ENCODE measurements at places on chromosomes 6 and 20.

DNA sequence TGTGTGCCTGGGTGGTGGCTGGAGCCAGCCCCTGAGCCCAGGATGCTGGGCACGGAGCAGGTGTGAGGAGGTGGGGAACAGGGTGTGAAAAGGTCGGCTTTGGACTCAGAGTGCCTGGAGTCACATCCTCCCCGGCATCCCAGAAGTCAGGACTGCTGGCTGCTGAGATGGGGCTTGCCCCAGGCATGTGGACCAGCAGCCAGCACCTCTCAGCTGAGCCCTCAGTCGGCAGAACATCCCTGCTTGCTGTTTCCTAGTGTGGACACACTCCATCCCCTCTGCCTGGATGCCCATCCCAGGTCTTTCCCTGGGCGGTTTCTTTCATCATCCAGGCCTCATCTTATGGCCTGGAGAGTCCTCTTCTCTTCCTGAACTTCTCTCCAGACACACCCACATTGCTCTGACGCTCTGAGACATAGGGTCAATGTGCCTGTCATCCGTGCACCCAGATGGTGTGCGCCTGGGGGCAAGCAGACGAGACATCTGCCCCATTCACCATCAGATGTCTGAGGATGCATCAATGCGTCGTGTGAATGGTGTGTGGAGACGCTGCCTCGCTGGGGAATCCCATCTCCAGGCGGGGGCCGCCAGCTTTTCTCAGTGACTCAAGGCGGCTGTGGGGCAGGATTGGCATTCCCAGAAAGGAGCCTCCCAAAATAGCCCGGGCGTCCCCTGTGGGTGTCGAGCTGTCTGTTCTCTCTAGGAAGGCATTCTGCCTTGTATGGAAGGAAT, 104.2 kb downstream of the SYCP2 start:
- DNase-seq, result no peak

- no peak for DNase-seq
These were observed 97.4 kb upstream of the NEDD9 start for GRCh38 chr6:11329726-11330412.

DNA sequence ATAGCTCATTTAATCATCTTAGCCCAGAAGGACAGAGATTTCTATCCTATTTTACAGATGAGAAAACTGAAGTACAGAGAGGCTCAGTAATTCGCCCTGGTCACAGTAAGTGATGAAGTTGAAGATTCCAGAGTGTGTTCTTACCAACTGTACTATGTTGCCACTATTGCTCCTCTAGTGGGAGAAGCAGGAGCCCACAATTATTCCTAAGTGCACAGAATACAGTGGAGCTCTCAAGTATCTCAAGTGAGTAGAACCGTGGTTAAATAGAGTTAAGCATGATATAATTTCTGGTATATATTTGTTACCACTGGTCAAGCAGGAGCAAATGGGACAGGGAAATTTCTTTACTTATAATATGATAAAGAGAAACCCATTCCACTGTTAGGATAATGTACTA, 22.1 kb downstream of the REPS1 start:
- no peak for DNase-seq

DNA sequence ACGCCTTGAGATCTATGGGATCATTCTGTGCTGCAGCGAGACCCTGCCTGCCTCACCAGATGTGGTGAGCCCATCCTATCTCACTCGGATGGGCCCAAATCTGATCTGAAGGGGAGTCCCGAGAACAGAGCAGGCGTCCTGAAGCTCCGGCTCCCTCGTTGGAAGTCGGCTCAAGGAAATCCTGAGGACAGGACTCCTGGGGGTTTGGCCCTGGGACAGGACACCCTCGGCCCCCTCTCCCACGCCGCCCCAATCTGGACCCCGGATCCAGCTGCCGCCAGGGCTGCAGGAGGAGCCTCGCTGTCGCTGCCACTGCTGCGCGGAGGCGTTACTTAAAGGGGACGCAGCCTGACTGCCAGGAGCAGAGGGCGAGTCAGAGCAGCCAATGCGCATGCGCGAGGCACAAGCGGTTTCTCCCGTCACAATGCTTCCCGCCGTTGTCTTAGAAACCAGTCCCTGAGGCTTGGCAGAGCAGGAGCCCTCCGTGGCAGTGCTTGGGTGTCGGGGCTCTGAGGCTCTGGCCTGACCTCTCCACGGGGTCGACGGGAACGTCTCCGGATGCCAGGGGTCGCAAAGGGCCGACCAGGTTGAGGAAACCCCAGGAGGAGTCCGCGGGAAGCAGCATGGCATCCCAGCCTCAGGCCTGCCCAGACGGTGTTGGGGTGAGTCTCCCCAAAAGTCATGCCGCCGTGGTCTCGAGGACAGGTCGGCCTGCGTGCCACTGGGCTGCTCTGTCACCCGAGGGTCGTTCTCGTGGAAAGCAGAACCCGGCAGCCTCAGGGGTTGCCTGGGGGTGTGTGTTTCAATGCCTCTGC, 1567.8 kb upstream of the DEFB115 start:
- DNase-seq, result no peak

DNA sequence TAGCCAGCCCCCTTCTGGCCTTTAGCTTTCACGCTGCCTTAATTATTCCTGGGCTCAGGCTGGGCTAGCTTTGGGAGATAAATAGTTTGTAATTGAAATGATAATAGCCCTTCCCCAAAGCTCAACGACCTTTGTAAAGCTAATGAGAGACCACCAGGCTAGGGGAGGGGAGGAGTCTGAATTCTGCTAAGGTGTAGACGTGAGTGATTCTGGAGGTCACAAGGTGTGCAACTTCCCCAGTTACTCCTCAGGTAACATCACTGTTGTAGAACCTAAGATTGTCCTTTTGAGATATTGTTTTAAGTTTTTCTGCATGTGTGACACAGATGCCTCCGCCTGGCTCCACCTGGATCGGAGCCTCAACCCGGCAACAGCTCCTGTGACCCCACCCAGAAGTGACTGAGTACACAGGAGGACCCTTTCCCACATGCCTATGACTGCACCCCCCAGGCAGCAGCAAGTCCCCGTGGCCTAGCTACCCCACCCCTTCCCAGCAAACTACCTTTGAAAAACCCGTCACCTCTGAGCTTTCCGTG, 5.8 kb upstream of the GPR31 start:
- no peak for DNase-seq

DNA sequence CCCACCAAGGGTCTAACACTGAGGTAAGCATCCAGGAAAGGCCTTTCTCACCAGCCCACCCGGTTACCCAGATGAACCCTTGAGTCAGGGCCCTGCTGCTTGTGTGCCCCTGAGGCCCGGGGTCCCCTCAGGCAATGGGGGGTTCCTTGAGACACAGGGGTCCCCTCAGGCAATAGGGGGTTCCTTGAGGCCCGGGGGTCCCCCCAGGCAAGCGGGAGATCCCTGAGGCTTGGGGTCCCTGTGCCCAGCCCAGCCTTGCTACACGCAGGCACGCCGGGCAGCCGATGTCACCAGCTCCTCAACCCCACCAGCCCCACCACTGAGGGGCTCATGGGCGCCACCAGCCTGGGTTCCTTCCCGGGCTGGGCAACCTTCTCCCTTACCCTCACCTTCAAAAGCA, 247.2 kb downstream of the TTLL2 start:
- DNase-seq, result no peak

GRCh38 chr6:107682721-107683120, 141.4 kb downstream of the SCML4 start:
- no peak for DNase-seq

DNA sequence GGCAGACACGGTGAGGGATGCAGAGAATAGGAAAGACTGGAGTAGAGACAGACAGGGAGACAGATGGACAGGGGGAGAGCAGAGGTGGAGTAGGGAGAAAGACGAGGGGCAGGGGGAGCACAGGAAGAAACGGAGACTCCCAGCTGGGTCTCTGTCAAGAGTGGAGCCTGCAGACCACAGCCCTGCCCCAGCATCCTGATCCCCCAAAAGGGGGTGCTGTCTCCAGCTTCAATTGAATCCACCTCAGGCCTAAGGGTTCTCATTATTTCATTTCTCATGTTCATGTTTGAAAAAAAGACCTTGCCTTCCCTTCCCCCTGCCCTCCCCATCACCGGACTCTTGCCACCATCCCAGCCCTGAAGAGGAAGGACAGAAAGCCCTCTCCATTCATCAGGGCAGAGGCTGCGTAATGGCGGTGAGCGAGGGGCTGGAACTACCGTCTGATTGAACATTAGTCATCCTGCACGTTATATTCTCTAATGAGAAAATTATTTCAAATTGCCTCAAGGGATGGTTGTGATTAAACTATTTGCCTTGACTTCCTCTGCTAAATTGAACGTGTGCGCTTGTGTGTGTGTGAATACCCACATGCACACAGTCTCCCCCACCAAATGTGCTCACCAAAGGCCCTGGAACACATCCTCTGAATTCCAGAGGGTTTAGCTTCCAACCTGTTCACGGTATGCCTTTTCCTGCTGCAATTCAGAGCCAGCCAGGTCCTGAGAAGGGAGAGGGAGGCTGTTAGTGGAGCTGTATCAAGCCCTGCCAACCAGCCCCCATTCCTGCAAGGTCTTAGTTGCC, 98.3 kb downstream of the CDC5L start:
- no peak for DNase-seq

DNA sequence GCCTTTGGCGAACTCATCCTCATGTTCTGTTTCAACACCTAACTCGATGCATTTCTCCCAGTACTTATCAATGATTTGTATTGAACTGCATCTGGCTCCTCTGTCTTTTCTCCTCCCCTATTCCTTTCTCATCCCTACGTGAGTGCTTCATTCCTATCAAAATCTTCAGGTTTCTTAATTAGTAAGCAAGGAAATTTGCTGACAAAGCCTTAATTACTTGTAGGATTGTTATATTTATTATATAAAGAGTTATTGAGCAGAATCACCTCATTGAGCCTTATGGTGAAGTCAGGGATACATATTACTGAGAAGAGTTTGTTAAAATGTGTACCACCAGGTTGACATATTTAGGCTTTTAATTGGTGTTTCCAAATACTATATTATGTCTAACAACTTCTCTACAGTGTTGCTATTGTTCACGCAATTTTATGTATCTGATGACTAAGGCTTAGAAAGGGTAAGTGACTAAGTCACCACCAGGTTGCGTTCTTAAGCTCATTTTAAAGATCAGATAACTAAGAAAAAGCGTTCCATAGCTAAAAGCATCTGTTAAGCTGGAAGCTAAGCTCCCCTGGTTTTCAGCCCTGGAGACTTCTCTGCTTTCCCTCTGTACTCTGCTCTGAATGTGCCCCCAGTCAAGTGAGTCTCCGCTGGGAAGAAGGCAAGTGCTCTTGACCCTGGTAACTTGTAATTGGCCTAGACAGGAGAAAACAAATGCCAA, 18.9 kb downstream of the SCGN start:
- no peak for DNase-seq

GRCh38 chr6:89081129-89081422, 525 bp downstream of the PNRC1 start:
- no peak for DNase-seq

- no peak for DNase-seq
These were observed 27.1 kb downstream of the PARD6B start for GRCh38 chr20:50758469-50758868.

DNA sequence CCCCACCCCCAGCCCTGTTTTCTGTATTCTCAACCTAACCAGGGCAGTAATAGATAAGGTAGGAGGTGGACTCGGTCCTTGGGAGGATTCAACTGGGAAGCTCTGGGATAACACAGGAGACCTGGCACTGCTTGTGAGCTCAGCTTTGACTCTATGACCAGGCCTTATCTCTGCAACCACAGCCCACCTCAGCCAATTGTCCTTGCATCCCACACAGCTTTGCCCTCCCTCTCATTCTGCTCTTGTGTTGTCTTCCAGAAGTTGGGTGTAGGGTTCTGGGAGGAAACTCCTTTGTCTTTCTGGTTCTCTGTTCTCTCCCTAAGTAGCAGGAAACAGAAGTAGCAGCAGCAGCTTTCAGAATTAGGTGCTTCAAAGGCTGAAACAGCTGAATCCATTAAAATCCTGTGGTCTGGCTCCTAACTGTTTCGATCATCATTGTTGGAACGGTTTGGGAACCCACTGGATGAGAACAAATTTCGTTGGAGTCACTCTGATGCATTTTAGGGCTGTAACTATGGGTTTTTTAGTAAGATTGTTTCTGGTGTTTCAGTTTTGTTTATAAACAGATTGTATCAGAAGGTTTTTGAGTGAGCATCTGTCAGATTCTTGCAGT, 32.4 kb upstream of the SNX9 start:
- no peak for DNase-seq

DNA sequence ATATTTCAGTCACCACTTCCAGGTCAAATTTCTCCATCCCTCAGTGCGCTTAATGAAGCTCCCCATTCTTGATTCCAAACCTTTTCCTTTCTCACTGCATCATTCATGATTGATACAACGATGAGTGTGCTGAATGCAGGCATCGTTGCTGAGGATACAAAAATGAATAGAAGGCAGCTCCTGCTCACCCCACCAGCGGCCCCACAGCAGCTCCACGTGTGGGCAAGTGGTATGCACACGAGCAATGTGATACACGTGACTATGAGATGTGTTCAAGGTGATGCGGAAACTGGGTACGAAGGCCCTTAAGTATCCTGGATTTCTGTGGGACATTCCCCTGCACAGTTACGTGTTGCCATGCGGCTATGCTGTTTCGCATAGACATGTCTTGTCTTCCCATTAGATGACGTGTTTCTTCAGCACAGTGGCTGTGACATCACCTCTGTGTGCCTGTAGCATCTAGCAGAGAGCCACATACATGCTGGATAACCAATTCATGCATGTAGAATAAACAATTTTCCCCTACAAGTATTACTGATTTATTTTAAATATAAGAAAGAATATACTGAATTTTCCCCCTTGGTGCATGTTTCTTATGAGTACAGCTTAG, 260.5 kb upstream of the AGPAT4 start:
- DNase-seq, result no peak

DNA sequence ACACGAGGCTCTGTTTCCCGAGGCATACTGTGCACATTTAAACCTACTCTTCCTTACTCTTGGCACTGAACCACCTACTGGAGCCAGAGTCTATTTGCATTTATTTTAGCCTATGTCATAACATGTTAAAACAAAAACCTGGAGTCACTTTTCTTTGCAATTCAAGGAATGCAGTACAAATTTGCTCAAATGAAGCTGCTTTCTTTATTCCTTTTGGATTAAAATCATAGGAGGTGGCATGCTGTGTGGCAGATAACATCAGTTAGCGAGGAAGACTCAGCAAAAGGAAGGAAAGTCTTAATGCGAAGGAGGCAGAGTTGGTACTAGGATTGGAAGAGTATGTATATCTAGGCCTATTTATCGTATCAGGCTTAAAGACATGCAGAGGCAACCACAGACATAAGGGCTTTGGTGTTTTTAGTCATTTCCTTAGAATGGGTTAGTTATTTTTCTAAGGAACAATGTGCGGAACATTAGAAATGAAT, 92.9 kb downstream of the SAMD3 start:
- no peak for DNase-seq
